ENCODE measurements at places on chromosomes 16 and 17.

DNA sequence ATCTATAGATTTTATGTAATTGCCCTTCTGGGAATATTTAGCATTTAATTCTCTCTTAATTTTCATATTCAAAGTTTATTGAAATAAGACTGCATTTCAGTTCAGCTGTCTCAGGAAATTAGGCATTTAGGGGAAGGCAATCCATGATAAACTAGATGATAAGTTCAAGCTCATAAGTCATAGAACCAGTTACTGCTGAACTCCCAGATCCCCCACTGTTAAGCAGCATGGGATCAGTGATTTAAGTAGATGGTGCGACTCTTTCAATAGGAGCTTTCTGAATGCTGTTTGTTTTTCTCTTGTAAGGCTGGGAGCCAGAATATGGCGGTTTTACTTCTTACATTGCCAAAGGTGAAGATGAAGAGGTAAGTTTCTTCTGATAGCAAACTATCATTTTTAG lies 23.8 kb downstream of the OGFOD1 start:
- no peak for DNase-seq

DNA sequence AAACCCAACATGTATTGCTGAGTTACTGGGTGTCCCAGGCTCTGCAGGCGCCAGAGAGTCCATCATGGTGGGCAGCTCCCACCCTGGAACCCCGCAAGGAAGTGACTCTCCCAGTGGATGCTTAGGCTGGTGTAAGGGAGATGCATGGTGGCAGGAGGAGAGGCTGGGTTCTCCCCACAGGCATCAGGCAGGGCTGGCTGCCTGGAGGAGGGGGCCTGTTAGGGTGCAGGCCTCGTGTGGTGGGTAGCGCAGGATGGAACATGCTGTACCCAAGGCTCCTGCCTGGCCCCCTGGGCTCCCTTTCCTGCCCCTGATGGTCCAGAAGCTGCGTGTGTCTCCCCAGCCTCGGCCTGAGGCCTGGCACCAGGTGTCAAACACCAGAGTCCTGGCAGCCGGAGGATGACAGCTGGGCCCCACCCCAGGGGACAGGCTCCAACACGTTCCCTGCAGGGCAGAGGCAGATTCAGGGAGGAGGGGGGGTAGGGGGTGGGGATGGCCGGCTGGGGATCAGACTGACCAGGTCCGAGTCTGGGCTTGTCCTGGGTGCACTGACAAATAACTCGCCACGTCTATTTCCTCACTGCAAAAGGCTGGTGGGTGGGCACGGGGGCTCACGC lies 40.2 kb upstream of the CIBAR2 start:
- no peak for DNase-seq

DNA sequence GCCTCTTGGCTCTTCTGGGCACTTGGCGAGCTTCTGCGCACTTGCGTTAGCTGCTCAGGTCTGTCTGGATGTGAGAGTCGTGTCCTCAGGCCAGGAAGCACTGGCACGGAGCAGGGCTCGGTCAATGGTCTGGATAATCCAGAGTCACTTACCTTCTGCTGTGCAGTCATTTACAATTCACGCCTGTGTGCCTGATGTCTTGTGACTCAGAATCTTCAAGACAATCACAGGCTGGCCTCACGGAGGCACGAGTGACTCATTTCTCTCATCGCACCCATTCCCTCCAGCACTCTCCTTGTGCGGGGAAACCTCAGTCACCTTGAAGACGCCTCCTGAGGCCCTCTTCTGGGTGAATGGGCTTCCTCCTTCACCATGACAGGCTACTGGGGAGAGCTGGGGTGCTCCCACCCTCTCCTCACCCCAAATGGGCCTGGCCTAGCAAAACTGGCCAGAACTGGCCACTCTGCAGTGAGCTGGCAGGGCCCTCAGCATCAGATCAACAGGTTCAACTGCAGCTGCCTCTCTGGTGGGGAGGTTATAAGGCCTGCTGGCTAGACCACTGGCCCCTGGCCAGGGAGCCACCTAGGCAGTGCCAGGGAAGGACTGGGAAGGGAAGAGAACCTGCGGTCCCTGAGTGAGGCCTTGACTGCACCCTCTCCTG lies 1.9 kb upstream of the CAPN15 start:
- no peak for DNase-seq

DNA sequence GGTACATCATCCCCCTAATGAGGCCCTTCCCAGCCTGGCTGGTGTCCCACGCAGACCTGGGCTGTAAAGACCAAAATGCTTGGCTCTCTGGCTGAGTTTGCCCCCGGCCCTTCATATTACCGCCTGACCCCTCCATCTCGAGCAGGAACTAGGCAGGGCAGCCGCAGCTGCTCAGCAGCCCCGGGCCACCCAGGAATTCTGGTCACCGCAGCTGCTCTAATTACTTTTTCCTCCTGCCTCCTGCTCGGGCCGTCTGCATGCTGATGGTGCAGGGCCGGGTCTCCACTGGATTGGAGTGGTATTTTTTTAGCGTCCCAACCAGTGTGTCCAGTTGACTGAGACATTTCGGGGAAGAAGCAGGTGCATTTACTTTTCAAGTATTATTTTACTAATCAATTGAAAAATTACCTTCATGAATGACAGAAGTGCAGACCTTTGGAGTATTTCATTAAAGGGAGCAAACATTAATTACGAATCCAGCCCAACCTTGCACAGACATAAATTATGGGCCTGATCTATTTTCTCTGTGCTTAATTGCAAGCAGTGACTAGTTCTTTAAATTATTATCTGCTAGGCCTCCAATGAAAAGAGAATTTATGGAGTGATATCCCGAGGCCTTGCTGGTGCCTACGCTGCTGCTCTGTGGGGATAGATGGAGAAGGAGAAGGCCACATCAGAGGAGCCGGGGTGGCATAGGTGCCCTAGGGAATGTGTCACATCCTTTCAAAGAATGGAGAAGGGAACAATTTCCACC lies 176.2 kb downstream of the CYLD start:
- DNase-seq = no peak

- DNase-seq = no peak
Measured at GRCh38 chr16:54846766-54847165, 83.9 kb upstream of the IRX5 start.

DNA sequence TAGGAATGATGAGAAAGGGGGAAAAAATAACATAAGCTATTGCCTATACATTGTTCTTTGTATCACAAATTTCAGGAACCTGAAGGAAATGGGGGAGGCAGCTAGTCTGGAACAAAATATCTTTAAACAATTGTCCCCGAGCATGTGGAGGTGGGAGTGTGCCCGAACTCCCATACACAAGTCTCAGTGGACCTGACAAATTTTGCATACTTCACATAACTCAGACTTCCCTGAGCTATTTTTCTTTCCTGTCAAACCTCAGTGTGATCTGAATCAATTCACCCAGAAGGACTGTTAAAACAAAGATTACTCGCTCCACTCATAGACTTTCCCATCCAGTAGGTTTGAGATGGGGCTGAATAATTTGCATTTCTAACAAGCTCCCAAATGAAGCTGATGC lies 1.6 kb upstream of the XPO6 start:
- DNase-seq = no peak

DNA sequence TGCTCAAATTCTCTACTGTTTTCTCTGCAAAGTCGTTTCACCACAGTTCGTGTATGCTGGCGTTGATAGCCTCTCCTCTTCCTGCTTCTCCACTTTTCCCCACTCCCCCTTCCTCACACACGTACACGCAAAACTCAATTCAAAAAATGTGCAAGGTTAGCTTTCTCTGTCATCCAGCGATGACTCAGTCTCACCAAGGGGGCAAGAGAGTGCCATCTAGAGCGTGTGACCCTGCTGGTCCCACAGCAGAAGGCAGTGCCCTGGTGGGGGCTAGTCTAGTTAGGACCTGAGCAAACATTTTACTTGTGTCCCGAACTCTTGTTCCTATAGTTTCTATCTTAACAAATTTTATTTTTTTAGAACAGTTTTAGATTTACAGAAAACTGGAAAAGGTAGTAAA lies 121.2 kb upstream of the CHMP6 start:
- no peak for DNase-seq

GRCh38 chr16:67703626-67704025 lies 15.5 kb downstream of the GFOD2 start:
- DNase-seq = no peak

GRCh38 chr17:2194889-2195335 lies 108.7 kb downstream of the SMG6 start:
- no peak for DNase-seq

- DNase-seq = no peak
Measured at GRCh38 chr17:4724650-4725049, 6.6 kb upstream of the MED11 start.

DNA sequence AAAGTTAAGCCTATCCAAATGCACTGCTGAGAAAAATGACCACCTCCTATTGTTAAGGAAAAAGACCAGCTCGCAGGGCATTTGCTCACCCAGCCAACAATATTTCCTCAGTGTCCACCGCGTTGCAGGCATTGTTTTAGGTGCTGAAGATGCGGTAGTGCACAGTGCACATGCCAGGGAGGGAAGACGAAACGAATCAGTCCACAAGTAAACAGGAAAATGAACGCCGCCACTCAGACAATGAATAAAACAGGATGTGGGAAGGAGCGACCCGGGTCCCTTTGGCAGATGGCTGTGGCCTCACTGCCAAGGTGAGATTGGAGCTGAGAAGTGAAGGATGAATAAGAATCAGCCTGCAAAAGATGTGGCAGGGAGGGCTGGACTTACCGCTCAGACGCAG lies 249.2 kb downstream of the FOXL1 start:
- DNase-seq = no peak

DNA sequence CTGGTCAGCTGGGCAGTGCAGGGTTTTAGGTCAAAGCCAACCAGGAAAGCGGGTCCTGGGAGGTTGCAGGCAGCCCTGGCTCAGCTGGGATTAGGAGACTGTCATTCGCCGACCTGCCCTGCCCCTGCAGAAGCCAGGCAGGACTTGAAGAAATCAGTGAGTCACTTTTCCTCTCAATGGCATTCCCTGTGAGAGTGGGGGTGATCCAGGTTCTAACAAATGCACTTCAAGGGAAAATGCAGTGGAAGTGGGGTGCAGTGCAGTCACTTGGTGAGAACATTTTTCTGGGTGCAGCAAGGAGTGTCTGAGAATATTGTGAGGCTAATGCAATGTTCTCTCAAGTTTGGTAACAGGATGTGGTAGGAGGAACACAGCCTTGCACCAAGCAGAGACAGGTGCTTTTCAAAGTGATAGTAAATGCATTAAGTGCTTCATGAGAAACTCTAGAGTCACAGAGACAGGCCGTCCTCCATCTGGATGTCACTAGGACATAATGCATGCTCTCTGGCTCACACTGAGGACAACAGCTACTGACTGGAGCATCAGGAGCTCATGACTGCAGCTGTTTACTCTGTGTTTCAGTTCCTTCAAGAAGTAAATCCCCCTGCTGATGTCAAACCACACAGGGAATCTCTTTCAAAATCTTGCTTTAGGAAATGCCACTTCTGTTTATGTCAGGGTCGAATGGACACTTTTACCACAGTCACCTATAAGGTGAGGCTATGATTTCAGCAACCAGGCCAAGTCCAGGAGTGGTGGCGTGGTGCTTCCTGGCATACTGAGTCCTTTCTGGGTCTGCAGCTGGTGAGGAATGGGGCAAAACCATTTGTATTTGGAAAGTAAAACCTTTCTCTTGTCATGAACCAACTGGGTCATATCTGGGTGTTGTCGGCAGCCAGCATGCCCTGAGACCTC lies 16.7 kb downstream of the CDK5R1 start:
- no peak for DNase-seq

DNA sequence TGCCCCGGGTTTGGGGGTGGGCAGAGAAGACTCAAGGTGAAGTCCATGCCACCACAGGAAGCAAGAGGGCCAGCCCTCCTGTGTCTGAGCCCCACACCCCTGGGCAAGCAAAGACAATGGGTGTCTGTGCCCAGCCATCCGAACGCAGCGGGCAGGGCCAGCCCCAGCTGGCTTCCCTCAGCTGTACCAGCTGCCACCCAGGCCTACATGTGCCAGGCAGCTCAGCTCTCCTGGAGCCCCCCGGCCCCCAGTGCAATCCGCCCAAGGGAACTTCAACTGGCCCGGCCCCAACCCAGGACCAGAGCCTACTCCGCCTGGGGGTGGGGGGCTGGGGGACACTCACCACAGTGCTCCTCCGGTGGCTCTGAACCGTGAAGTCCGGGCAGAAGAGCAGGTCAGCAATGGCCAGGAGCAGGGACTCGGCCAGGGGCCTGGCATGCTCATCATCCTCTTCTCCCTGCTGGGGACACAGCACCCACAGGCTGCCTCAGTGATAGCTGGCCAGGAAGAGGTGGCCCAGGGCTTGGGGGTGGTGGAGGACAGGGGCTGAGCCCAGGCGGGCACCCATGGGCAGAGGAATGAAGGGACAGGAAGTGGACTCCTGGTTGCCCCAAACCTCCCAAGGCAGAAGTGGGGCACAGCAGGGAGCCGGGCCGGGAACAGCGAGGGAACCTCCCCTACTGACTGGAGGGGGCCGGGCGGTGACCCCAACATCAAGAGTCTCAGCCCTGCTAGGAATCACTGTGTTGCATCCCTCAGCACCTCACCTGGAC lies 9.8 kb downstream of the HID1 start:
- DNase-seq = no peak

DNA sequence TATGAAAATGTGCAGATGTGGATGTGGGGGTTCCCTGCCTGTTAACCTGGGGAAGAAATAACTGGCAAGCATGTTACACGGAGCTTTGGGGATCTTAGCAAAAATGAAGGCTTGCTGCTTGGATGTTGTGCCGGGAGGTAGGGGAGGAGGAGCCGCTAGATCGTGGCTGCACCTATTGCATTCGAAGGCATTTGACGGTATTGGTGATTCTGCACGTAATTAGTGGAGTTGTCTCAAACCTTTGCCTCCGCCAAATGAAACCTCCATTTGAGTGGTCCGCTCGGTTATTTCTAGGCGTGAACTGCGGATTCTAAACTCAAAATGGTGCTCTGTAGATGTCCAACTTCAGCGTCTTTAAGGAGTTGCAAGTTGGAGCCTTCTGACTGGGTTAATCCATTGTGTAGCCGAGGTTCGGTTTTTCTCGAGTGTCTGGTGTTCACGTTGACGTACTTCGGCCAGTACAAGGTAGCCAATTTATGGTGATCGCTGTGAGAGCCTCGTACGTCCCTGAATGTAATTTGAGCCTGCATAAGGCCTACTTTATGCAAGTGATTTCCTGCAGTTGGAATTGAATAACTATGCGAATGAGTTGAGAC lies 1.5 kb downstream of the TNRC6C start:
- no peak for DNase-seq

- no peak for DNase-seq
Measured at GRCh38 chr17:48596000-48596734, 2.6 kb upstream of the HOXB5 start.

GRCh38 chr16:89010210-89010925 lies 33.4 kb upstream of the CBFA2T3 start:
- DNase-seq = no peak

- DNase-seq = no peak
Measured at GRCh38 chr17:6702567-6703215, 10.5 kb downstream of the SLC13A5 start.

- DNase-seq = no peak
Measured at GRCh38 chr16:74771656-74772315, 2.8 kb downstream of the FA2H start.

GRCh38 chr17:62309396-62309795 lies 71.0 kb upstream of the EFCAB3 start:
- DNase-seq = no peak

Measured in progenitor cell of endocrine pancreas (in vitro differentiated cells).